Globus pallidus (tissue), 1 donor: ENCODE measurements at places on chromosomes 11 and 22.

- DNase-seq = no peak
These were observed 59.8 kb downstream of the UVRAG start for GRCh38 chr11:75874684-75875341.

DNA sequence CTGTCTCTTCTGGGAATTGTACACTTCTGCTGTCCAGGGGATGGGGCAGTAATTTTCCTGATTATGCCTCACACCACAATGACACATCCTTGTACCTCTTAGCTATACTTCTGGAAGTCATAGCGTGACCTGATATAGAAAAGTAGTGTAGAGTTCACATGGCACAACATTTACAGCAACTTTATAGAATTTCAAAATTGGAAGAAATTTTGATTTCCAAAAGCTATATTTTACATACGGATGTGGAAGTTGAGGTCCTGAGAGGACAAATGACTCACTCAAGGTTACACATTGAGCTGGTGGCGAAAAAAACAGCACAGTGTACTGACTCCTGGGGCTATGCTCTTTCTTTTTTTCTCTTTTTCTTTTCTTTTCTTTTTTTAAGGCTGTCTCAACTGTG lies 6.3 kb upstream of the CYP2R1 start:
- no peak for DNase-seq

DNA sequence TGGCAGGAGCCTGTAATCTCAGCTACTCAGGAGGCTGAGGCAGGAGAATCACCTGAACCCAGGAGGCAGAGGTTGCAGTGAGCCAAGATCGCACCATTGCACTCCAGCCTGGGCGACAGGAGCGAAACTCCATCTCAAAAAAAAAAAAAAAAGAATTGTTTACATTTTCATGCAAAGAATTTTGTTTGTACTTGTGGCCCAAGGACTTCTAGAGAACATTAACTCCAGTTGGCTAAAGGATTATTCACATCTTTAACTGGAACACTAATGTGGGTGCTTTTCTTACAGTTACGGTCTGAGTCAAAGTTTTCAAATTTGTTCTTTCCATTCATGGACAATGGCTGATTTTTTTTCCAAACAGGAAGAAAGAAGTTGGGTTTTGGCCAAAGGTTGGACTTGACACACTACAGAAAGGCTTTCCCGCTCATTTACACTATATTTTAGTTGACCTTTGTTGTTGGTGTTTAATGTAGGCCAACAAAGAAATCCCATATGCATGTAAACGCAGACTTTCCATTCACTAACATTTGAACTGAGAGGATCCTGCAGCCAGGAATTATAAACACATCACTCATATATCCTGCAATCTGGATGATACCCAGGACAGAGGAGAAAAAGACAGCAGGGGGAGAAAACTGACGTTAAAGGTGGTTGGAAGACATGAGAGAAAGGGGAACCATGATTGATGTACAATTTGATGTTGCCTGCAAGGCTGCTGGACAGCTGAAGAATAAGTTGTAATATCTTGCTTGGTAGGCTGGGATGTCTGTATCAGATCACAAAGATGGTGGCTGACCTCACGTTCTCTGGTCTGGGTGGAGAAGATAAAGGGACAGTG lies 13.1 kb downstream of the POU2AF1 start:
- no peak for DNase-seq

DNA sequence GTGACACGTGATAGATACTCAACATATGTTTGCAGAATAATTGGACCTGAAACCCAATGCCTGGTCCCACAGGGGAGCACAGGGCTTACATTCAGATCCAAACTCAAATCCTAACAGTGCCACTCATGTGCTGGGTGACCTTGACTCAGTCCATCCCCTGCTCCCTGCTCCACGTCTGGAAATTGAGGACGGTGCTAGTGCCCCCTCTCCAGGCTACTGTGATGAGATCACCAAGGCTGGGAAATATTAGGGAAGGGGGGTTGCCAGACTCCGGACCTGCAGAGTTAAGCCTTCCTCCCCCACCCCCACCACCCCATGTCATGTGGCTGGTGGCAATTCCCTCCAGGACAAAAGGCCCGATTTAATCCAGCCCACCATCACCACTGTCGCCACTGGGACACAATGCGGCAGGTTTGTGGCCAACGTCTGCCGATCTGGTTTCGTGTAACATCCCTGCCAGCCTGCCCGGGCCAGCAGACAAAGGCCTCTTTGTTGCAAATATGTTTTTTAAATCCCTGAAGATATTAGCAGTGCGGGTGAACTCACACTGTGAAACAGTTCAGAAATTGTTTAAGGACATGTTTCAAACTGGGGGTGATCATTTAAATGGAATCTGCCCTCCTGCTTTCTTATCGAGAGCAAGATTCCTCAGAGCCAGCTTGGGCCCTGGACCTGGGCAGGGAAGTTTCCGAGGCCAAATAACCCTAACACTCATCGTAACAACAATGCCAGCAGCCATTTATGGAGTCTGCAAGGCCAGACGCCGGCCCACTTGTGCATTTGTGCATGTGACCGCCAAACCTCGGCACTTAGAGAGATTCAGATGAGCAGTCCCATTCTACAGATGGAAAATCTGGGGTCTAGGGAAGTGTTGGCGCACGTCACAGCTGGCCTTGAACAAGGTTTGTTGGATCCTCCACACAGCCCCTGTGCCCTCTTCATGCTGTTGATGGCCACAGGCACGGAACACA lies 19.6 kb upstream of the MN1 start:
- DNase-seq = peak; percentile 20

DNA sequence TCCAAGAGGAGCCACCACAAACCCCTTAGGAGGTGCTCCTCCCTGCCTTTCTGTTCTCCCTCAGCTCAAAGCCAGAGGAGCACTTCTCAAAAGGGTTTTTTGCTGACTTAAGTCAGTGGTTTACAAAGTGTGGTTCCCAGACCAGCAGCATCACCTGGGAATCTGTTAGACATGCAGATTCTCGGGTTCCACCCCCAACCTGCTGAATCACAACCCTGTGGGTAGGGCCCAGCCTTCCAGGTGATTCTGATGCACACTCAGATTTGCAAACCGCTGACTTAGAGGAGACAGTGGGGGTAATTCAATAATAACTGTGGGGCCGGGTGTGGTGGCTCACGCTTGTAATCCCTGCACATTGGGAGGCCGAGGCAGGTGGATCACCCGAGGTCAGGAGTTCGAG lies 22.8 kb downstream of the CREB3L1 start:
- no peak for DNase-seq

GRCh38 chr11:105447936-105448702 lies 161.8 kb upstream of the GRIA4 start:
- no peak for DNase-seq

DNA sequence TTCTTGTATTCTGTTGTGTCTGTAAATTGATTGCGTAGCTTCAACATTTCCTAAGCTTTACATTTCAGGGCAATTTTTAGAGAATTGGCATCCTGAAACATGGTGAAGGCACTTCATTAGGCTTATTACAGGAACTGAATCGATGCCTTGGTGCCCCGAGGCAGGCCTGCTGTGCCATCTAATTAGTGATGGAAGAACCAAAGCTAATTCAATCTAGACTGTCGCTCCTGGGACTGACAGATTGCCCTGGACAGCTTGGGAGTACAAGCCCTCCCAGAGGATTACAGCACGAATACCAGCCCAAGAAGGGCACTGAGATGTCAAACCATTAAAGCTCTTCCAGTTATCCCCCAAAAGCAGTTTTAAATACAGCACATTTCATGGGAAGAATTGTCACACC lies 243.2 kb upstream of the ZC3H12C start:
- DNase-seq = no peak

- DNase-seq = no peak
These were observed 634.3 kb downstream of the OPCML start for GRCh38 chr11:132898021-132898420.

- DNase-seq = peak; percentile 68
These were observed 78.4 kb upstream of the WNT7B start for GRCh38 chr22:46055181-46055875.

- no peak for DNase-seq
These were observed 1.5 kb upstream of the TOLLIP start for GRCh38 chr11:1310772-1311468.

- DNase-seq = no peak
These were observed 332.2 kb downstream of the LUZP2 start for GRCh38 chr11:24828938-24829605.

DNA sequence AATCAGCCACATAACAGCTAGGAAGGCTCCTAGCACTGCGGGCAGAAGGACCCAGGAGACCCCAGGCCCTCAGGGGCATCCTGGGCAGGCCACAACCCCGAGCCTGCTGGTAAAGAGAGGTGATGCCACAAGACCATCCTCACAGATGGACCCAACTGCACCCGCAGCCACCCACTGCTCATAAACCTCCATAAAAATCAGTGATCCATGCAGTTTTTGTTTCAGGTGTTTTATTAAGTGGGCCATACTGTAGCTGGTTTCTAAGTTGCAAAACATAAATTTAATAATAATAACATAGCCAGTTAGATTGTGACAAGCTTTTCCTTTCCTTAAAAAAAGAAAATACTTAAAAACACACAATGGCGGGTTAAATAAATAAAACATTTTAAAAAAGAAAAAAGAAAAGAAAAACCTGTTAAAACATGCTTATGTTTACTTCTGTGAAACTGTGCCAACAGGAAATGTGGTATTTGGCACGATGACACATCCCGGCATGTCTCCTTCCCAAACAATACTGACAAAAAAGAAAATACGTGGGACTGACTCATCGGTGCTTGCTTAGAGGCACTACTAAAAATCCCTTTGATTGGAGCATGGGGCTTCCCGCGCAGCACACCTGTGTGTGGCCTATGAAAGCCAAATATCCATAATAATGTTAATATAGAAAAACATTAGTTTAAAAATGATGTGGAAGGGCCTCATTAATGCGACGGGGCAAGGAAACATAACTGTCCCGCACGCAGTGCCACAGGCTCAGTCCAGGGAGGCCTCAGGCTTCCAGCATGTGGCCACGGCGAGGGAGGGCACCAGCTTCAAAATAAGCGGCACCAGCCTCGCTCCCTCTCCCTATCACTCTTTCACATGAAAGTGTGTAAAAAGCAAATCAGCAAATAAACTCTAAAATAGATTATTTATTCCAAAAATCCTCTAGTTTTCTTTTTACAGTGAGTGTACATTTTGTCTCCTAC lies 47.5 kb upstream of the SCUBE2 start:
- DNase-seq = no peak

GRCh38 chr11:14149683-14150082 lies 187.2 kb downstream of the SPON1 start:
- DNase-seq = no peak

GRCh38 chr11:64538501-64538951 lies 52.5 kb upstream of the SLC22A12 start:
- DNase-seq = no peak

DNA sequence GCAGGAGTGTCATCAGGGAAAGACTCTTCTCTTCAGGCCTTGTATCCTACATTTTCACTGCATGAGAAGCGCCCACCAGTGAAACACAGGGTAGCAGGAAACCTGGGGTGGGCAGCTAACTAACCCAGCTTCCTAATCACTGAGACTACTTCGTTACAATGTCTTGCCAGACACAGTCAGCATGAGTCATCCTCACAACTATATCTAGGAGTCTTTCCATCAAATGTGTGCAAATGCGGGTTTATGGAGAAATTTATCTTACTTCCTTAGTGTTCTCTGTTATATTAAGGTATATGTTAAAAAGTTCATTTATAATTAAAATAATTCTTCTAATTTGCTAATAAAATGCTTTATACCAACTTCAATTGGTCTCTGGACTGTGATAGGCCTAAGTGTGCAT lies 79.9 kb upstream of the RAB1B start:
- no peak for DNase-seq

DNA sequence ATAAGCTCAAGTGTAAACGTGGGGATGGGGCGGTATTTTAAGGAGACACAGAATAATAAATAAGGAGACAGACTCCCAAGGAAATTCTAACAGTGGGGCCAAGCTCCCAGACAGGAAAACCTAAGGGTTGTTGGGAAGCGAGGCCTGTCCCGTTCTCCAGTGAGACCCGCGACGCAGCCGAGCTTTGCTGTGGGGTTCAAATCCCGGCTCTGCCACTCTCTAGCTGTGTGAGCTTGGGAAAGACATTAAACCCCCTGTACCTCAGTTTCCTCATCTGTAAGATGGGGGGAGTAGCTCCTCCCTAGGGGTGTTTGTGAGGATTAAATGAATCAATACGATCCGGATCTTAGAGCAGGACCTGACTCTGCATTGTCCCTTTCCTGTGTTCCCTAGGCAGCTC lies 106.8 kb downstream of the TRIM29 start:
- no peak for DNase-seq
